BJ (cell line): ENCODE measurements at places on chromosomes 7 and 10. TPM values are rescaled to one million over a fixed set of nuclear protein-coding genes. Genes with fewer than 3 reads are reported as not detected.

The MYL7 gene
- polyA plus RNA-seq = 0.26 and 0.29 TPM in 2 replicates

The ADGRA1 gene
- polyA plus RNA-seq = not detected in 2 replicates

The NODAL gene
- not detected in 2 replicates for polyA plus RNA-seq

The ANLN gene
- 54.2 and 63.3 TPM in 2 replicates for polyA plus RNA-seq

The H2BK1 gene
- not detected in 2 replicates for polyA plus RNA-seq

The DOCK4 gene
- 0.15 and 0.25 TPM in 2 replicates for polyA plus RNA-seq

The MRM2 gene
- polyA plus RNA-seq = 16.3 and 27.3 TPM in 2 replicates

The PHYHIPL gene
- not detected in 2 replicates for polyA plus RNA-seq

GRCh38 chr7:84159435-84159834 lies 35.2 kb downstream of the SEMA3A start:
- no peak for DNase-seq

DNA sequence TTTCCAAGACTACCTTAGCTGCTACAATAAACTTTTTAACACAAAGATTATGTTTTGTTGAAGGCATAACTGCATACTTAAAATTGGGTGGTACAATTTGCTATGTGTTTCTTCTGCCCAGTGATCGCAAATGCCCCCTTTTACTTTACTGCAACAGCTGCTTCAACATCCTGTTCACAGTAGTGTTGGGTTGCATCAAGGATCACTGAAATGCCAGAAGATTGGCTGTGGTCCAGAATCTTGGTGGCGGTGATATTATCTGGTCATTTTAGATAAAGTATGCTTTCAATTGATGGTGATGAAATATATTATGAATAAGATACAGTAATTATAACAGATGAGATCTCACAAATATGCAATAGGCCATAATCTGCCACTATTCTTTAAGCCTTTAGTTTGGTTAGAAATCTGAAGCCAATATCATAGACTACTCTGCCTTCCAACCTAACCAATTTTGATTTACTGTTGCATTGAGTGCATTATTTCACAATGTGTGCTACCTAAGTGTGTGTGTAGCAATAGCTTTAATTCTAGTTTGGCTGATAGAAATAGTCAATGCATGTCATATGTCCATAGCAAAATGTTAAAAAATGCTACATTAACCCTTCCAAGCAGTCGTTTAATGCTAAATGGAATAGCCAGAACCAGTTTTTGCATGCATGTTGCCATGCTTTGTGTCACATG lies 29.8 kb upstream of the ING3 start:
- DNase-seq = no peak

GRCh38 chr7:54394834-54395233 lies 147.3 kb upstream of the VSTM2A start:
- no peak for DNase-seq

GRCh38 chr7:28702171-28702570 lies 256.0 kb downstream of the TRIL start:
- DNase-seq = no peak

GRCh38 chr7:34163956-34164355 lies 258.6 kb downstream of the BMPER start:
- no peak for DNase-seq

DNA sequence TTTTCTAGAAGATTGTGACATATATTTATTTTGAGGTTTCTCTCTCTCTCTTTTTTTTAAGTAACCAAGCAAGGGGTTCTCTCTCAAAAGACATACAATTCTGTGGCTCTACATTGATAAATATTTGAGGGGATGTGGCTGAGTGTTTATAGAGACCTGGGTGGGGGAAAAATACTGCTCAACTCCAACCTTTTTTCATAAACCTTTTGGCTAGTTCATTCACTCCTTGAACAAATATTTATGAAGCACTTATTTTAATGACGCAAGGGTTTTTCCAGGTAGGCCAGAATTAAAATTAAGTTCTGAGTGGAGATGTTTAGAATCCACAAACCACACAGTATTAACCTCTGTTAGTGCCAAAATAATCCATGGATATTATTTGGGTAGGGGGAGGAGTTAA lies 100.2 kb downstream of the PTPRE start:
- no peak for DNase-seq

GRCh38 chr10:97074256-97075145 lies 111.3 kb downstream of the SLIT1 start:
- no peak for DNase-seq

GRCh38 chr10:85032981-85033380 lies 704.6 kb downstream of the CCSER2 start:
- DNase-seq = no peak

DNA sequence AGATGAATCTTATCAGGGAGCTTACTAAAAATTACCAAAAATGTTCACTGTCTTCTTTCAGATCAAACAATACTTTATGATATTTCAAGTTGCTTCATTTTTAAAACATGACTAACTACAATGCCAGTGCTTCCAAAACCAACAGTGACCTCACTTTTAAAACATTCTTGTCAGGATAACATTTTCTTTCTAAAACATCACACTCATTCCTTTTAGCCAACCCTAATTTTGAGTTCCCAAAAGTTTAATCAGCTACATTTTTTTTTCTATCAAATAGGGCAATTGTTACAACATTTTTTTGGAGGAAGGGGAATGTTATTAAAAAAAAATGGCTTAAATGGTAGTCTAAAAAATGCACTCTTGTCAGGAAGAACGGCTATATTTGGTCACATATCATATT lies 37.3 kb downstream of the RTKN2 start:
- DNase-seq = peak; percentile 82

DNA sequence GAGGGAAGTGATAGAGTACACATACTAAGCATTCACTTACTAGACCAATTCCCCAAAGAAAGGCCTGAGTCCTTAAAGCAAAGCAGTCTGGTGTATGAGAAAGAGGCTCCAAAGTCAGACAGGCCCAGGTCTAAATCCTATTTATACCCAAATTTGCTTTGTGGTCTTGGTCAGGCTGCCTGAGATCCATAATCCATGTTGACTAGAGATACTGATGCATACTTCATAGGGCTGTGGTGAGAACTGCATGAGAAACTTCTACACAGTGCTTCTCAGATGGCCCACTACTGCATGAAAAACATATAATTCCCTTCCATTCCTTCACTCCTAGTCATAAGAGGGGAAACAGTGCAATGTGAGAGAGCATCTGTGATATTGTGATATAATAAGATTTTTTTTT lies 81.6 kb upstream of the SP4 start:
- no peak for DNase-seq

- no peak for DNase-seq
Measured at GRCh38 chr10:1569208-1569607, 168.1 kb downstream of the ADARB2 start.

DNA sequence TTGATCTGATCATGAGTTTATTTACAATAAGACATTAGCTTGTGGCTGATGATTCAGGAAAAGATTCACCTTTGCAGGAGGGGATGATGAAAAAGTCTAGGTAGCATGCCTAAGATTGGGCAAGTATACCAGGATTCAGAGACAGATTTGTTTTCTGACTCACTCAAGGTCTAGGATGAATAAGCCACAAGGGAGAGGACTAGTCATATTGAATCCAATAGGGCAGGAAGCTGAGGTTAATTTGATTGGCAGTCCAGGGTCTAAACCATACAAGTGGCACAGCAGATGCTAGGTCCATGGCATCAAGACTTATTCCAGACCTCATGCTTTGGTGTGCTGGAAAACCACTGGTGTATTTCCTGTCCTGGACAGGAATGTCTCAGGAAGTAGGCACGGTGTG lies 1133.4 kb downstream of the XPNPEP1 start:
- DNase-seq = no peak

- no peak for DNase-seq
Measured at GRCh38 chr7:33903791-33904680, 1.3 kb upstream of the BMPER start.
